ENCODE measurements at places on chromosomes 16 and 17.

DNA sequence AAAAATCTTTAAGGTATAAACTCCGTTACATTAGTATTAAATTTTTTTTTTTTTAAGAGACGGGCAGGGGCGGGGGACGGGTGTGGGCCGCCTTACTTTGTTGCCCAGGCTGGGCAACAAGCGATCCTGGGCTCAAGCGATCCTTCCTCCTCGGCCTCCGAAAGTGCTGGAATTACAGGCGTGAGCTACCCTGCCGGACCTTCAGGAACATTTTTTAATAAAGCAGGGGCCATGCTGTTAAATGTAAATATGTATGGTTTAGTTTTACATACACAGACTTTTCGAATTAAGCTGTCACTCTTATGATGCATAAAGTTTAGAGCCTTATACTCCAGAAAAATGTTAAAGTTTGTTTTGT is 2.4 kb downstream of the PPM1D start:
- DNase-seq = no peak

GRCh38 chr16:57810197-57811031 is 8.1 kb upstream of the KIFC3 start:
- DNase-seq = peak; percentile 97

- no peak for DNase-seq
Measured at GRCh38 chr16:69784586-69784985, 22.5 kb downstream of the WWP2 start.

DNA sequence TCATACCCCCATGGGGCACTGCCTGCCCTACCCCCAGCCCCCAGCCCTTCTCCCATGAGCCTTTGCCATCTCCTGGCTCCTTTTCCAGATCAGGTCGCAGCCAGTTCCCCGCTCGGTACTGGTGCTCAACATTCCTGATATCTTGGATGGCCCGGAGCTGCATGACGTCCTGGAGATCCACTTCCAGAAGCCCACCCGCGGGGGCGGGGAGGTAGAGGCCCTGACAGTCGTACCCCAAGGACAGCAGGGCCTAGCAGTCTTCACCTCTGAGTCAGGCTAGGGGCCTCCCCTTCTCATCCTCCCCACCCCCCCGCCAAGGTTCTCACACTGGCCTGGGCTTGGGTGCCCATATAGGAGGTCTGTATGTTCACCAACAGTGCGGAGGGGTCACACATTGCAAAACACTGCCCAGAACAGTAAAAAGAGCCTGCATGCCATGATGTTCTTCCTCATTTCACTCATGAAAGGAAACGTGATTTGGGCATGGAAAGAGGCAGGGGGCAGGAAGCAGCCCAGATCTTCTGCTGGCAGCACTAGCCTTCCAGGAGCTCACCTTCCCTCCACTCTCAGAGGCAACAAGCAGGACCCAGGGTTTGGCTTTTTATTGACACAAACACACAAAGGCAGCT is 7.5 kb downstream of the IFI35 start:
- no peak for DNase-seq

DNA sequence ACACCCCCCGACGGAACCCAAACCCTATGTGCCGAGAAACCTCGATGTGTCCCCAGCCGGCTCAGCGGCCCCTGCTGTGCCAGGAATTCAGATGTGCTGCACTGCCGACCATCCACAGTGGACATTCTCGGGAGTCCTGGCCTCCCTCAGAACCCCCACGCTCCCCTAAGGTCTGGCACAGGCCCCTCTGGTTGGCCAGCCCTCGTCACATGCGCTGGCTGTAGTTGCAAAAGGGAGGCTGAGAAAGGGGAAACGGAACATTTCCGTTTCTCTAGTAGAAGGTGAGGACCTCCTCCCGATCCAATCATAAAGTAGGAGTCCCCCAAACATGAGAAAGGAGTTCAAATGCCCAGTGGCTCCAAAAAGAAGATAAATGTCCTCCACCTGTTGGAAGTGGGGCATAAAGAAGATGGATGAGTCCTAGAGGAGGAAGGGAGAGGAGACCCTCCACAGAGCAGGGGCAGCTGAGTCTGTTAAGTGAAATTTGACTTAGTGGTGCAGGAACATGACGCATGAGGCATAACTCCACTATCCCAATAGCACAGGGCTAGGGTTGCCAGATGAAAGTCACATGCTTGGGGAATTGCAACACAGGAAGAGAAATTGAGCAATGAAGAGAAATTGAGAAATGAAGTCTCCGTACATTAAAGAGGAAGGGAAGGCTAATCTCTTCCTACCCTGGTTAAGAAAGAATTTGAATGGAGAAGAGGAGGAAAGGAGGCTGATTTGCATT is 49.3 kb upstream of the WSB1 start:
- DNase-seq = no peak

DNA sequence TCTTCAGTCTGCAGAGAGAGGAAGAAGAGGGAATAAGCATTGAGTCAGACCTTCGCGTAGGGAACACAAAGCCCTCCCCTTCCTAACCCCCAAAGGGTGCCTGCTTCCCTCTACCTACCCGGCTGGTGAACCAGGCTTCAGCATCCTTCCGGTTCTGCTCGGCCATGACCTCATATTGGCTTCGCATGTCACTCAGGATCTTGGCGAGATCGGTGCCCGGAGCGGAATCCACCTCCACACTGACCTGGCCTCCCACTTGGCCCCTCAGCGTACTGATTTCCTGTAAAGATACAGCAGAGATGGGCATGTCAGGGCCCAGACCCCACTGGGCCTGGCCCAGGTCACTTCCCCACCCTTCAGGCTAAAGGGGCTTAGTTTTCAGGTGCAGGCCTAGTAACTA is 3.8 kb downstream of the KRT19 start:
- no peak for DNase-seq

GRCh38 chr16:82741073-82741615 is 114.4 kb downstream of the CDH13 start:
- DNase-seq = no peak

DNA sequence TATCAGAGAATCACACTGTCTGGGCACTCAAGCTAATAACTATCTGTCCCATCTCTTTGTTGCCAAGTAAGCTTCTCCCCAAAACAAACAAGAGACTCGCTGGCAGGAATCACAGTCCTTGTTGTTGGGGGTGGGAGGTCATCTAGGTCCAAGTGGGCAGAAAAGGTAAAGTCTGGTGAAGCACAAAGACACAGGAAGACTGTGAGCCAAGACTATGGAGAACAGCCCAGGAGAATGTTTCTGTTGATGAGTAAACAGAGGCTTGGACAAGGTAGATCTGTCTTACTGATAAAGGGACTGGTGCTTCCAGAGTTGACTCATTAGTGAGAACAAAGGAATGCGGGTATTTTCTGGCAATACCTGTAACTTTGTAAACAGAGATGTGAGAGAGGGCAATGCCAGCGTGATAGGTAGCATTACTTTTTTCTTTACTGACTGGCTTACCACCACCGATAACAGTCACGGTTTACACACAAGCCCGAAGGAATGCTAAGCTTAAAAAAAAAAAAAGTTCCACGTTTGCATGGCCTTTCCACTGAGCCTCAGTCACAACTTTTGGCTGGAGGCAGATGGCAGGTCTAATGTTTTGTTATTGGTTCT is 11.5 kb upstream of the MMD start:
- peak; percentile 83 for DNase-seq

DNA sequence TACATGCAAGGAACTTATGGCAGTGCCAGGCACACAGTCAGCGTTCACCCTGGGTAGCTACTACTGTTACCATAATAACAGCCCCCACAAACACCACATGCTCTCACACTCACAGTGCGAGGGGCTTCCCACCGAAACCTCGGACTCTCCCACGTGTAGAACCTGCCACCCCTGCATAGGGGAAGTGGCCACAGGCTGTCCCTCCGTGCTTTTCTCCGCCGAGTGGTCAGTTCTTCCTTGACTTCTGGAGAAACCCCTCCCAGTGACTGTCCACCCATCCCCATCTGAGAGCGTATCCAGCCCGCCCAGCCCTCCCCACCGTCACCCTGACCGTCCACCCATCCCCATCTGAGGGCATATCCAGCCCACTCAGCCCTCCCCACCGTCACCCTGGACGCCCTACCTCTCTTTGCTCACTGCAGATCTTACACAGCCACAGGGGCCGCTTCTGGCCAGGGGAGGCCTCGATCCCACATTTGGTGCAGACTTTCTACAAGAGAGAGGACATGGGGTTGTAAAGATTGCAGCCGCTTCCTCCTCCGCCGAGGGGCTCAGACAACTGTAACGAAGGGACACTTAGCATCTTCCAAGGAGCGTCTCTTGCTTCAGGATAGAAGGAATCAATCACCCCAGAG is 71.1 kb downstream of the RPH3AL start:
- peak; percentile 24 for DNase-seq

- no peak for DNase-seq
Measured at GRCh38 chr16:70730944-70731343, 45.1 kb upstream of the MTSS2 start.

- DNase-seq = peak; percentile 54
Measured at GRCh38 chr17:81870131-81870980, 781 bp downstream of the ARHGDIA start.

- DNase-seq = no peak
Measured at GRCh38 chr16:17416461-17417311, 54.1 kb downstream of the XYLT1 start.

DNA sequence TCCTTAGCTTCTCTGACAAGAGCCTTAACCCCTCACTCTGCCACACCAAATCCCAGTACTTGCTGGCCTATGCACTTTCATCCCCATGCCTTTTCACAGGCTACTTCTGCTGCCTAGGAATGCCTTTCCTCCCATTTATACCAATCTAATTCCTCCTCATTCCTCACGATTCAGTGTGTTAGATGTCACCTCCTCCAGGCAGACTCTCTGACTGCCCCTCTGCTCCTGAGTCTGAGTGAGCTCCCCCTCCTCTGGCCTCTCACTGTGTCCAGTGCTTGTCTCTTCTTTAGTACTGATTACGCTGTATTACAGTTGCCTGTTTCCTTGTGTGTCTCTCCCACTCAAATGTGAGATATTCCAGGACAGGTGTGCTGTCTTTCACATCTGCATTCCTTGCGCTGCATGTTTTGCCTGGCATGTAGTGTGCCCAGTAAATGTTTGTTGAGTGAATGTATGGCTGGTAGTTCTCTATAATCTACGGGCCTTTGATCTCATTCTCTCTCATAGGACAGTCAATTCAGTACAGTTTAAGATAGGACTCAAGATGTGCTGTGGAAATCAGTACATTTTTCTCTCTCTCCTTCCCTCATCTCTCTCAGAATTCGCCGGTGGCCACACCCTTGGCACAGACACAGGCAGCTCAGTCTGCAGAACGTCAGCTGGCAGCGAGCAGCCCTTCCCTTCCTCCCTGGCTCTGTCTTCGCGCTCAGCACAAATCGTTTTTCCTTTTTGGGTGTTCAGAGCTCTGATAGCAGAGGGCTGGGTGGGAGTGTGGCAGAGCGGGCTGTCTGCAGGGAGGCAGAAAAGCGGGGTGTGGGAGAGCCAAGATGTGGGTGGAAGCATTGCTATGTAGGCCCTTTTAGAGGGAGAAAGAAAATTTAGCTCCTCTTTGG is 18.5 kb downstream of the ARL4D start:
- DNase-seq = no peak

- peak; percentile 86 for DNase-seq
Measured at GRCh38 chr17:40958086-40958953, 8.4 kb downstream of the KRT39 start.

GRCh38 chr16:29868396-29869009 is 5.5 kb upstream of the CDIPT start:
- no peak for DNase-seq

GRCh38 chr16:48949636-48950035 is 332.0 kb downstream of the CBLN1 start:
- no peak for DNase-seq

DNA sequence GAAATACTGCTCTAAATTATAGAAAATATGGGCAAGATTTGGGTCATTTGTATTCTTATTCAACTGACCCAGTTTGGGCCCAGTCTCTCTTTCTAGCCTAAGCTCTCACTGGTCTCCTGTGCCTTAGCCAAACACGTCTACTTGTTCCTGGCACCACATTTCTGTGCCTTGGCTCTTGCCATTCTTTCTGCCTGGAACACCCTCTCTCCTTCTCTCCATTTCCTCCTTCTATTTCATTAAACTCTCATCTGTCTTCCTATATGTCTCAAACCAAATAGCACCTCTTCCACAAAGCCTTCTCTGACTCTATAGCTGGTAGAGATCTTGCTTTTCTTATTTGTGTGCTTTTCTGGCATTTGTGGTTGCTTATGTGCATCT is 37.7 kb upstream of the NUFIP2 start:
- no peak for DNase-seq

- no peak for DNase-seq
Measured at GRCh38 chr16:29667755-29668154, 4.7 kb downstream of the SPN start.

- no peak for DNase-seq
Measured at GRCh38 chr17:45225964-45226530, 4.4 kb downstream of the FMNL1 start.

GRCh38 chr17:5841862-5842261 is 228.3 kb upstream of the WSCD1 start:
- DNase-seq = no peak

GRCh38 chr16:23566724-23567123 is 9.2 kb downstream of the UBFD1 start:
- DNase-seq = no peak

DNA sequence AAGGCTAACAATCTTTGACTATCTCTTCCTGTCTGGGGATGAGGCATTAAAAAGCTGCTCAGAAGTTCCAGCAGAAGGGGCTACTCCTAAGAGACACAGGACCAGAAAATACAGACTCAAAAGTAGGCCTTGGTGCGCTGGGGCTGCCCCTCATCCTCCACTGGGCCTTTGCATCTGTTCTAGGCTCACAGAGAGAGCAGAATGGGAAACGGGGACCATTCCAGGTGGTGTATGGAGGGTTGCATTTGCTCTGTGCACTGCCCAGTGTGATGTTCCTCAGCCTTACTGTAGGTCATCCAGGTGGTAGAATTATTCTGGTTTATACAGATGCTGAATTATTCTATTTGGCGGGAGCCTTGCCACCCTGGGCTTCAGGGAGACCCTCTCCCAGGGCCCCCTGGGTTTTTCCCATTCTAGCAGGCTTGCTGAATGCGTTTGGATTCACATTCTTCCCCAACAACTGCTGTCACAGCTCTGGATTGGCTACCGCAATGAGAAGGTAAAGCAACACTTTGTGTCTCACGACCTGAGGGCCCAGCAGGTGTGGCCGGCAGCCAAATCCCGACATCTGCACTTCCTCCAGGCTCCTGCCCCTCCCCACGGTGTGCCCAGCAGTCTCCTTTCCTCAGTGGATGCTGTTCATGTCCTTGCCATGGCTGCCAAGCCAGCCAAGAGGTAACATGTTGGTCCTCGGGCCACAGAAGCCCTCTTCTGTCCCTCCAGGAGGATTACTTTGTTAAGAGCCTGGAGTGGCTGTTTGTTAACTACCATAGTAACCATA is 25.0 kb upstream of the ZNHIT3 start:
- DNase-seq = no peak

- DNase-seq = peak; percentile 39
Measured at GRCh38 chr17:42387661-42388380, 421 bp downstream of the STAT3 start.
